ENCODE measurements at places on chromosomes 11 and 22.

DNA sequence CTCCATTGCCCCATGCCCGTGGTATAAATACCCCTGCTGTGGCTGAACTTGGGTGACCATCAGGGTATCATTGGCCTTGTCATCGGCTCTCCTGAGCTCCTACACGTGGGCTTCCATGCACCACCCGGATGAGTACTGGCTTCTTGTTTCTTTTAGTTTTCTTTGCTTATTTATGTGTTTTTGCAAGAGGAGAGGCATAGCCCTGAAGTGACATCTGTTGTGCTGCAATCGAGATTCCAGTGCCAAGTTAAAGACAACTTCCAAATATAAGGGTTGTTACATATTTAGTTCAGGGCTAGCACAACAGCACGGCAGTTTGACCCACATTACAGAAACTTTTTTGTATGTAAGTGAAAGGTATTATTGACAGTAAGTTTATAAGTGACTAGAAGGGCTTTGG, 1087.1 kb downstream of the TBC1D22A start:
- DNase-seq = no peak

GRCh38 chr11:34897171-34897870, 18.9 kb downstream of the APIP start:
- no peak for DNase-seq

GRCh38 chr11:76823481-76824028, 37.2 kb upstream of the ACER3 start:
- DNase-seq = no peak

GRCh38 chr11:13881226-13881905, 81.2 kb upstream of the SPON1 start:
- no peak for DNase-seq

GRCh38 chr11:45920531-45921477, 1.7 kb upstream of the LARGE2 start:
- DNase-seq = no peak

DNA sequence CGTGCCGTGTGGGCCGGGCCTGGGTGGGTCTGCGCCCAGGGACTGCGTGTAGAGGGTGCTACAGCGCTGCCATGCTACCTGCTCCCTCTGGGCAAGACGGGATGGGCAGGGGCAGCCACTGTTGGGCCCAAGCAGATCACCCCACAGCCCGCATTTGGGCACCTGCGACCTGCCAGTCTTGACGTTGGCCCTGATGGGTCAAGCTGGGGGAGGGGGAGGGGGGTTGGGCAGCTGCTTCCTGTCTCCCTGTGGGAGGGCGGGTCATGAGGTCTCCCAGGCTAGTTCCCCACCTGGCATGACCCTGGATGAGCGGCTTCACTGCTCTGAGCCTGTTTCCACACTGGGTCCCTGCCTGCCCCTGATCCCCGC, 2.8 kb upstream of the RPS19BP1 start:
- no peak for DNase-seq

DNA sequence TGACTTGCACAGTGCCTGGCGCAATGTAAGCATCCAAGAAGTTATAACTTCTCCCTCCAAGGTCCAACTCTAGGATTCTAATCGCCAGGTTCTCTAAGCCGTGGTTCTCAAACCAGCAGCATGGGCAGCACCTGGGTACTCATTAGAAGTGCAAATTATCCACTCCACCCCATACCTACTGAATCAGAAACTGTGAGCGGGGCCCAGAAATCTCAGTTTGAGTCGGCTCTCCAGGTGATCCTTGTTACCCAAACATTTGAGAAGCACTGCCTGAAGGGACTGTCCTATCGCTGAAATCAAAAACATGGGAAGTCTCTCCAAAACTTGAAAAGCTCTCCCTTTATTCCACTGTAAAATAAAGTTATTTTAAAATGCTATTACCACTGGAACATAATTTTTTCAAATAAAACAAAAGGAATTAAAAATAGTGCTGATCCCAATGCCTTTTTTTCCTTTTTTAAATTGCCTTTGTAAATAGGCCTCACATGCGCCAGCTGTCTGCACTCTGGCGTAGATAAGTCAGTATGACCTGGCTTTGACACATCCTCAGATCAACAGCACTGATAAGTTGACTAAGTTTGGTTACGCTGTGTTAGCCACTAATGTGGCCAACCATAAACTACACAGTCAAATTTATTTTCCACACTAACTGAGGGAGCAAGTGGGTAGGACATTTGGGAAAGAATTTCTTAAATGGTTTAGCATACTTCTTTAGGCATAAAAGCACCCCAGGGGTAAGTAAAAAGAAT, 8.4 kb upstream of the CTR9 start:
- no peak for DNase-seq

- DNase-seq = no peak
These were observed 54.4 kb downstream of the ALX4 start for GRCh38 chr11:44255406-44256071.

DNA sequence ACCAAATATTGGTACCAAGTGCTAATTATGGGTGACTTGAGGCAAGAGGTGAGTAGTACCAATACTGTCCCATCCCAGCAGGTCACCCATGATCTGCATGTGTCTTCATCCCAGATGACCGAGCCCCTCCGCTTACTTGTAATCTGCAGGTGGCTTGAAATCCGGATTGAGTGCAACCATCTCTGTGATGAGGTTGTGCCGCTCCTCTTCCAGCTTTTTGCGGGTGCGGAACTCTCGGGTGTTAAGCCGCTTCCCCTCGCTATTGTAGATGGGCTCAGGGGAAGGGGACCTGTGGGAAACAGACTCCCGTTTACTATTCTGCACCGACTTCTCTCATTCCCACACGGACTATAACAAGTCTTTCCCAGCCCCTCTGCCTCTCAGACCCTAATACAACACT, 8.2 kb downstream of the SF1 start:
- no peak for DNase-seq

GRCh38 chr22:28538922-28539321, 140.7 kb downstream of the TTC28 start:
- no peak for DNase-seq

GRCh38 chr11:65135633-65136145, 1.4 kb upstream of the SYVN1 start:
- DNase-seq = no peak

- peak; percentile 32 for DNase-seq
These were observed 473.7 kb downstream of the JRKL start for GRCh38 chr11:96863520-96863919.

DNA sequence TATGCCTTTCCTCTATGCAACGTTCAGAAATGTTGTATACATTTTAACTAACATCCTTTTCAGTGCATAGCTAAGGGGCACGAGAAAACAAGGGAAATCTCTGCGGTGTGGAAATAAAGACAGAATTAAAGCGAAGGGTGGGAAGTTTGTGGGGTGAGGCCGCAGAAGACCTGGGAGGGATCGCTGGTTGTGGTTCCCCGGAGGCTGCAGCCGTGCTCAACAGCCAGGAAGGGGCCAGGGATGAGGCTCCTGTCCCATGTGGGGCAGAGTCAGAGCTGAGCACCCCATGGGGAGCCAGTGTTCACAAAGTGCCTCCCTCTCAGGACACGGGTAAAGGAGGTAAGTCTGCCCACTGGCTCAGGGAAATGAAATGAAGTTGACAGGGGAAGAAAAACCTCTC, 67.5 kb downstream of the MYEOV start:
- no peak for DNase-seq

- DNase-seq = no peak
These were observed 23.1 kb downstream of the JRKL start for GRCh38 chr11:96412761-96413381.

DNA sequence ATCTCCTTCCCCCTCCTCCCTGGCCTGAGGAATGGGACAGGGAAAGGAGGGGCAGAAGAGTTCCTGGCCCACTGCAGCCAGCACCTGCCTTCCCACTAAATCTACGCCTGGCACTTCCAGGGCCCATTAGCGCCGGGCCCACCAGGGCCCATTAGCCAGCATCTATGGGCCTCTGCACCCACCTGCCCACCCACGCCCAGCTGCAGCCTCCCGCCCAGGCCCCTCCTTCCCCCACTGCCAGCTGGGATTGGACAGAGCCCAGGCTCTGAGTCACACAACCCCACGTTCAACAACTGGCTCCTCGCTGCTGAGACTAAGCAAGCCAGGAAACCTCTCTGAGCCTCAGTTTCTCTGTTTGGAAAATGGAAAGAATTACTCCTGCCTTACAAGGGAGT, 48.7 kb downstream of the CYTH4 start:
- no peak for DNase-seq

DNA sequence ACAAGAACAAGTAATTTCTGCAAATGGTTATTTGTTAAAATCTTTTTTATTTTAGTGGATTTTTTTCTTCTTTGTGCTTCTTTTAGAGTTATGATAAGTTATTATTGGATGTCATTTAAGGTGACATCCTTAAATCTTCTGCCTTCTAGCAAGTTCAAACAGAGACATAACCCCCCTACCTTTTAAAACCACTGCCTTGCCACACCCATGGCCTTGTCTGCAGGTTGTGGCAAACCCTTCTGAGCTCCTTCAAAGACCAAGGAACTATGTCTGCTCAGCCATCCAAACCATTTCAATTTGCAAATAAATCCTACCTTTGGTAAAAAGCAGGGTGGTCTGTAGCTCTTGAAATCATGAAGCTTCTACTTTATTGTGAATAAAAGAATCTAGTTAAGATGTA, 241.6 kb downstream of the FAM76B start:
- DNase-seq = no peak

GRCh38 chr22:44909241-44909640, 100.6 kb downstream of the PHF21B start:
- DNase-seq = peak; percentile 53

DNA sequence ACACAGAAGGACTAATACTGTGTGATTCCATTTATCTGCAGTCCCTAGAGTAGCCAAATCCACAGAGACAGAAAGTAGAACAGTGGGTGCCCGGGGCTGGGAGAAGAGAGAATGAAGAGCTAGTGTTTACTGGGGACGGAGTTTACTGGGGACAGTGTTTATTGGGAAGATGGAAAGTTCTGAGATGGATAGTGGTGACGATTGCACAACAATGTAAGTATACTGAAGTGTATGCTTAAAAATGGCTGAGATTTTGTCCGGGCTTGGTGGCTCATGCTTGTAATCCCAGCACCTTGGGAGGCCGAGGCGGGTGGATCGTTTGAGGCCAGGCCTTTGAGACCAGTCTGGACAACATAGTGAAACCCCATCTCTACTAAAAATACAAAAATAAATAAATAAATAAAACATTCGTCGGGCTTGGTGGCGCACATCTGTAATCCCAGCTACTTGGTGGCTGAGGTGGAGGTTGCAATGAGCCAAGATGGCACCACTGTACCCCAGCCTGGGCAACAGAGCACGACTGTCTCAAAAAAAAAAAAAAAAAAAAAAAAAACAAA, 132.4 kb downstream of the CTTN start:
- no peak for DNase-seq

DNA sequence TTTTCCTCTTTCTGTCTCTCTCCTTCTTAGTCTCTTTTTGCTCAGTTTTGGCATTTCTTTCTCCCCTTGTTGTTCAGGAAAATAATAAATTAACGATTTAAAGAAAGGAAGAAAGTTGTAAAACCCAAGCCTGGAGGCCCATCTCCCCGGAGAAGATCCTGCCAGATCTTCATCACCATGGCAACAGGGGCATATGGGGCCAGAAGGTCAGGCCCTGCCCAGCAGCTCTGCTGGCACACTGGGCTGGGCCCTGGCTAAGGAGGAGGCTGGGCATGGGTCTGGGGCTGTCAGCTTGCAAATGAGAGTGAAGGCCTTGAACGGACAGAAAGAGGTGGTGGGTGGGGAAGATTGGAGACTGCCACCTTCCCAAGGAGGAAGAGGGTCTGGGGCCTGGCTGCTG, 2.8 kb downstream of the LRRC10B start:
- no peak for DNase-seq

DNA sequence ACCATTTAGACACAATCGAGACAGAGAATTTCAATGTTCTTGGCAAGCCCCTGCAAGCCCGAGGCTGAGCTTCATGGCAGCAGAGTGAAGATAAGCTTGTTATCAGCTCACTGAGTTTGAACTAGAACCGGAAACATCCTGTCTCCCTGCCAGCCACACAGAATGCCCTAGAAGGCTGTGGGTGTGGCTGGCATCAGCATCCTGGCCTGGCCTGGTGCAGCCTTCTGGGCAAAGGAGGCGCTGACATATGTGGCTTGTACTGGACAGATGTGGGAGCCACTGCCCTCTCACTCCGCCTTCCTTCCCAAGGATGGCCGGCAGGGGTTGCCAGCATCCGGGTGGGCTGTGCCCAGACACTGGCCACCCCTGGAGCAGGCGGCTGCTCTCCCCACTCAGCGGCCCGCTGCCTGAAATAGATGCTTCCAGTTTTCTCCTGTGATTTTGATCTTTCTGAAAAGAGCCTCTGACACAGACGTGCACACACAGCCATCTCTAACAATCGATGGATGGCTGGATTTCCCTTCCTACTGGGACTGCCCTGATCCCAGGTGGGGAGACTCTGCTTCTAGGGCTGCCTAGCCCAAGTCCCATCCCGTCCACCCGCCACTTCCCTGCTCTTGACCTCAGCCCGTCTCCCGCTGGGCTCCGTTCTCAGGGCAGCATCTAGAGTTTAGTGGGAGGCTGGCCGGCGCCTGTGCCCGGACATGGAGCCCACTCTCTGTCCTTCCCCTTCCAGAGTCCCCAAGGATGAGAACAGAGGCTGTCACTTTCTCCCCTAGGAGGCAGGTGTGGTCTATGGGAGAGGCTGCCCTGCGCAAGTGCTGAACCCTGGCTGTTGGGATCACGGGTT, 149.7 kb downstream of the CTTN start:
- DNase-seq = peak; percentile 76

DNA sequence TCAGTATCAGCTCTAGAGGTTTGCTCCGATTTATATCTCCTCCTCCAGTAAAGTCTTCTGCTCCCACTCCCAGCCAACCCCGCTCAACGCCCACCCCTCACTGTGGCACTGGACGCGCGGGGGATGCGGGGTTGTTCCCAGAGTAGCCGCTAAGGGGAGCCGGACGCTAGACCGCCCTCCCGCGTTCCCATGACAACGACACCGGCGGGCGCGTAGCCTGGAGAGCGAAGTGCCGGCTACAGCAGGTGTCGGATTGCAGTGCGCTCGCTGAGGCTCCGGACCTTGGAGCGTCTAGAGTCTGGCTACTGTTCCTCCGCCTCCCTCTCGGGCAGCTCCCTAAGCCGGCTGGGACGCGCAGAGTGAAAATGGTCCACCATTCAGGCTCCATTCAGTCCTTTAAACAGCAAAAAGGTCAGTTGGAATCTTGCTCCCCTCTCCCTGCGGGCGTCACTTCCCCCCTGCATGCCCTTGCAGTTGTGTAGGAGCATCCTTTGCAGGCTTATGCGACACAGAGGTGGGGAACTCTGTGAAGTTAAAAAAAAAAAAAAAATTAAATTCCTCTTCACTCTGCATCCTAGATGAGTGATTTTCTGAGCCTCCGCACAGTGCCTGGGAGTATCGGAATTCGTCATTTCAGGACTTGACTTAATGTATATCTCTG, at the start of gene ANO3:
Gene ANO3 (plus strand): TSS at position 220 of the 661 bp plus-strand sequence. CDS start 146 bp downstream, at position 366.
- DNase-seq = peak; percentile 92

GRCh38 chr11:236774-237767, at the start of gene PSMD13:
TSS of gene PSMD13 (plus strand) at chr11:236976. CDS start at chr11:237050, 74 bp downstream.
- DNase-seq = peak; percentile 77

- DNase-seq = no peak
These were observed 14.8 kb upstream of the TSPAN18 start for GRCh38 chr11:44711787-44712608.

GRCh38 chr22:37545703-37546436, 14.4 kb upstream of the CDC42EP1 start:
- DNase-seq = no peak
